ENCODE measurements at places on chromosomes 4 and X. TPM values are rescaled to one million over a fixed set of nuclear protein-coding genes. Genes with fewer than 3 reads are reported as not detected.

PABPC4L gene
- not detected for total RNA-seq

- DNase-seq, result no peak
Measured at GRCh38 chr4:142092941-142093340, 456.6 kb downstream of the IL15 start.

AFP gene
- total RNA-seq, result not detected

- no peak for DNase-seq
Measured at GRCh38 chr4:76779740-76780459, 118.0 kb downstream of the SOWAHB start.

DNA sequence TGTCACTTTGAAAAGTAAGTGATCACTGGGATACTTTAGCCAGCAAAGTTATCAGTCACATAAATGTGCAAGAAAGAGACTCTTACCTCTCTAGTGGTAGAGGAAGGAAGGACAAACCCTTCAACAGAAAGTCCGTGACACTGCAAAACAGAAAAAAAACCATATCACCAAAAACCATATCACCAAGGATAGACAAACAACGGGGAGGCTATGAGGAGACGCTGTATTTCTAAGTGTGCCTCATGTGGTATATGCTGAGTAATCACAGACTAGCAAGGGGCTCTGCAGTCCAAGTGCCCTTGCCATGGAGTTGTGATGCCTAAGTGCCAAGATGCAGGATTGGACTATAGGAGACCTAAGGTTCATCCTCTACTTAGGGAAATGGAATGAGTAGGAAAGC is 11.5 kb upstream of the HDAC8 start:
- no peak for DNase-seq

- no peak for DNase-seq
Measured at GRCh38 chrX:97155816-97156215, 272.1 kb downstream of the RPA4 start.

DNA sequence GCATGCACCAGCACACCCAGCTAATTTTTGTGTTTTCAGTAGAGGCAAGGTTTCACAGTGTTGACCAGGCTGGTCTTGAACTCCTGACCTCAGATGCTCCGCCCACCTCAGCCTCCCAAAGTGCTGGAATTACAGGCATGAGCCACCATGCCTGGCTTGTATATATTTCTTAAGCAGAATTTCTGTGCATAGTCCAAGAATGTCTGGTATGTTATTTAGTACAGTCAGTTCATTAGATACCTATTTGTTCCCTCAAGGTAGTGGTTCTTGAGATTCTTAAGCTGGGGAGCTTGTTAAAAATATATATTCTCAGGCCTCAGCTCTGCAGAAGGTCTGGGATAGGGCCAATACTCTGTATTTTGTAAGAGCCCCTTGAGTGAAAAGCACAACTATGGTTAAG is 4.6 kb upstream of the SERTM2 start:
- DNase-seq, result no peak

UGT2B17 gene
- total RNA-seq, result not detected

IL21 gene
- 53.1 TPM for total RNA-seq

GRCh38 chr4:75675004-75675531 is 1.9 kb upstream of the G3BP2 start:
- no peak for DNase-seq

RPL39 gene
- 3,049 TPM for total RNA-seq

CT45A5 gene
- total RNA-seq, result not detected

- DNase-seq, result no peak
Measured at GRCh38 chr4:99362768-99363167, 10.2 kb upstream of the ADH1C start.

DNA sequence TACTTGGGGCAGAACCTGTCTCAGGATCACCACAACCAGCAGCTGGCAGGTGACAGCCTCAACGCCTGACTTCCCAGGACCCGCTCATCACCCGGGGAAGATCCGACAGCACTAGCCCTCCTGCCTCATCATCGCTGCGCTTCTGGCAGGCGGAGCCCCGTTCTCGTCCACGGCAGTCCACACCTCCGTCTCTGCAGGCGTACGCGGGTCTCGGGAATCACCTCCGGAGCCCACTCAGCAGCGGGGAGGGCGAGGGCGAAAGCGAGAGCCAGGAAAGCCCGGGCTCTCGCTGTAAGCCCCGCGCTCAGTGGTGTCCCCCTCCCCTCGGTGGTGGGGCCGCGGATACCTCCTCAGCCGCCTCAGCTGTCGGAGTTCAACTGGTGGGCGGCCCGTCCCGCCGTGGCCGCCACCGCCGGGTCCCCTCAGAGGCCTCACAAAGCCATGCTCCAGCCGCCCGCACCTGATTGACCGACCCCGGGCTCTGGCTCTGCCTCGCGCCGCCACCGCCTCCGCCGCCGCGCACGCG is 518 bp upstream of the CNKSR2 start:
- DNase-seq, result peak; percentile 46

GRCh38 chrX:19824603-19825002 is 62.8 kb downstream of the SH3KBP1 start:
- peak; percentile 57 for DNase-seq

DNA sequence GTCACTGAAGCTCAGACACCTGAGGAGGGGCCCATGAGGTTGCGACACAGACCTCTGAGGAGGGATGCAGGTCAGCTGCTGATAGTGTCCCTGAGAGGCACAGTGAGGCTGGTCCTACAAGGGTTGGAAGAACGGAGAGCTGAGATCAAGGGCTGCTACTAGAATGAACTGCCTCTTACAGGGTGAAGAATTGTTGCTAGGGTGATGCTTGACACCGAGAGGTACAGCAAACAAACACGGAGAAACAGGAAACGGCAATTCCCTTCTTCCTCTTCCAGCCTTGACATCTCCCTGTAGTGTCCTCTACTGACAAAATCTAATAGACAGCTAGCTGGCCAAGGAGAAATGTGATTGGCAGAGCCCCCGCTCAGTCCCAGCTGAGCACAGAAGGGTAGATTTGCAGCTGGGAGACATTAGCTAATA is 11.8 kb upstream of the HPGDS start:
- DNase-seq, result no peak

DNA sequence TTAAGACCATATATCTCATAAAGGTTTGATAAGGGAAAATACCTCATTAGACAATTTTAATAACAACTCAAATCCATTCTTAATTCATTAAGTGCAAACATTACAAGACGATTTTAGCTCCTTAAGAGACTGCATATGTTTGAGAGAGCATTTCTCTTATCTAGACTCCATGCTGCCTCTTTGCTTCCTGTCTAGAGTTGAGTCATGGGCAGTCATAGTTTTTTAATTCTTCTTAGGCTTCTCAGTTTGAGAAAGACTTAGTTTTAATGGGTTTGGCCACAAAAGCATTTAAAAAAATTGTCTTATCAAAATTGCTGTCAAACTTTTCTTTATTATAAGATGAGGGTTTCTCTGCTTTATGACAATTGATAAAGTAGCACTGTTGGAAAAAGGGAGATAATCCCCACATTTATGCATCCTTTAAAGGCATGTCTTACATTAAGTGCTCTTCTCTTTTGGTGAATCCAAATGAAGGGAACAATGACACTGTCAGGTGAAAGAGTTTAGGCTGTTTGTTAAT is 713.4 kb downstream of the PCDH18 start:
- DNase-seq, result no peak

DNA sequence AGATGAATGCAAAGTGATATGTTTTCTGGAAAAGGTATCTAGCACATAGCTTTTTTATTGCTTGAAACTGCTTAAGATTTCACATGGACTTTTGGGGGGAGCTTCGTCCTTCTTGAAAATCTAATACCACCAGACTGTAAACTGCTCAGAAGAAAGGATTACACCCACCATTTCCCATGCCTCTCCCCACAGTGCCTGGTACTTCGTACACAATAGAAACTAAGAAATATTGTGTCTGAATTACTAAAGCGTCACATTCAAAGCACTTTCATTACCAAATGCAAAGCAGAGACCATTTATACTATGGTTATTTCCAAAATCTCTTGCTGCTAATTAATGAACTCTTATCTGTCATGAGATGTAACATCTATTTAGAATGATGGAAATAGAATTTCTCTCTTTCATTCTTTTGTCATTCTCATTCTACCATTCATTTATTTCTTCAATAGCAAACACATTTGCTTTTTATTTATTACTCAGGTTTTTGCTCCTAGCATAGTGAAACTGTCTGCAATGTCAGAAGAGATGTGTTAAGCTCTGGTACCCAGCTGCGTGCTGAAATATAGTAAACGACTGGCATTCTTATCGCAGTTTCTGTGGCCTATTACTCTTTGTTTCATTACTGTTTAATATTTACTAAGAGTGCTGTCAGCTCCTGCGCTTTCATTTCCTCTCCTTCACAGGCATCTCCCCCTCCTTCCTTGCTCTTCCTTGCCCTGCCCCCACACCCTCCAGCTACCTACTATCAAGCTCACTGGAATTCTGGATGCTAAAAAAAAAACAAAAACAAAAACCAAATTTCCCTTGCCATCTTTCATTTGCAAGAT is 51.4 kb upstream of the RAPGEF2 start:
- DNase-seq, result no peak

TMEM47 gene
- not detected for total RNA-seq

DNA sequence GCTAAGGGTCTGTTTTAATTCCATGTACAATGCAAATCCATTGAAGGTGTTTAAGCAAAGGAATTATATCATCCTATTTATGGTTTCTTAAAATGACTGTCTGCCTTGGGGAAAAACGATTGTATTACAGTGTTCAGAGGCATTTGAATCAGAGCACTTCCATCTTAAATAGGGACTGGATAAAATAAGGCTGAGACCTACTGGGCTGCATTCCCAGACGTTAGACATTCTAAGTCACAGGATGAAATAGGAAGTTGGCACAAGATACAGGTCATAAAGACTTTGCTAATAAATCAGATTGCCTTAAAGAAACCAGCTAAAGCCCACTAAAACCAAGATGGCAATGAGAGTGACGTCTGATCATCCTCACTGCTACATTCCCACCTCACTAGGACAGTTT is 1167.2 kb upstream of the PABPC4L start:
- no peak for DNase-seq

SEC24D gene
- total RNA-seq, result 29.7 TPM

GRCh38 chr4:25310803-25311166 is 1.8 kb upstream of the ZCCHC4 start:
- no peak for DNase-seq

HTN3 gene
- not detected for total RNA-seq

GRCh38 chr4:26365537-26366150 is 44.8 kb downstream of the RBPJ start:
- DNase-seq, result no peak

DNA sequence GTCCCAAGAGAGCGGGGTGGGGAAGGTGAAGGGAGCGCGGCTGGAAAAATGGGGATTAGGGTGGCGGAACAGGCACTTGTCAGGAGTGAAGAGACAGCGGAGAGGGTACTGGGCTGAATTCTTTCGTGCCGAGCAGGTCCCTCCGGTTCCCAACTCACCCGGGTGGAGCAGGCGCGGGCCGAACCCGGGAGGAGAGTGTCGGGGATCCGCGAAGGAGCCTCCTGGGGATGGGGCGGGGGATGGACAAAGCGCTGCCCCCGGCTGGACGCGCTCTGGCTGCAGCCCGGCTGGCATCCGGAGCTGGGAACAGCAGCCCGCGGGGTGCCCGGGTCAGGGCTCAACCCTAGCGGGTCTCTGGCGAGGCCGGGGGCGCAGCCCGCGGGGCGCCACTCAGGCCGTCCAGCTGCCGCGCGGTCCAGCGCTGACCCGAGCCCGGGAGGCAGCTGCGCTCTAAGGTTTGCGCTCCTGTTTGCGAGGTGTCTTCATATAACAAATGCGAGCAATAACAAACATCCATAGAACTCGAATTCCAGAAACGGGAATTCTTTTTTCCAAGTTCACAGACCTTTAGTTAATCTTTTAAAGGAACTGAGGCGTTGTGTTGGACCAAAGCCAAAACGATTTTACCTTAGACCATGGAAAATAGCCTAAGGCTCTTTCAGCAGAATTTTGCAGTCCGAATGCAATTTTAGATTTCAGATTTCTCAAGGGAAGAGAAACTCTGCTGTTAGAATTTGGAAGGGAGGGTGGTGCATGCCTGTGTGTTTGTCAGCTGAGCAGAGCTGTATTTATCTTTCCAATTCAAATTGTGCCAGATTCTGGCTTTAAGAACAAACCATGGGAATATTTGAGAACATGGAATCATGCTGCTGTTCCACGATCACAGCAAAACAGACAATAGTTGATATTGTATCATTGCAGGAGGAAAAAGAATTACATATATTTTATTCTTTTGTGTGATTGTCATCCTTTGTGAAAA is 744 bp downstream of the NPY5R start:
- no peak for DNase-seq

STAP1 gene
- 18.9 TPM for total RNA-seq

REPS2 gene
- not detected for total RNA-seq

DNA sequence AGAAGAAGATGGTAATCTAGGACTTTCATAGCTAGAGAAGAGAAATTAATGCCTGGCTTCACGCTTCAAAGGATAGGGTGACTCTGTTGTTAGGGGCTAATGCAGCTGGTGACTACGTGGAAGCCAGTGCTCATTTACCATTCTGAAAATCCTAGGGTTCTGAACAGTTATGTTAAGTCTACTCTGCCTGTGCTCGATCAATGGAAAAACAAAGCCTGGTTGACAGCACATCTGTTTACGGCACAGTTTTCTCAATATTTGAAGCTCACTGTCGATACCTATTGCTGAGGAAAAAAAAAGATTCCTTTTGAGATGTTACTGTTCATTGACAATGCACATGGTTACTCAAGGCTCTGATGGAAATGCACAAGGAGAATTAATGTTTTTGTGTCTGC is 182.6 kb upstream of the NUDT6 start:
- no peak for DNase-seq

GRCh38 chr4:43932448-43932847 is 516.2 kb downstream of the KCTD8 start:
- DNase-seq, result no peak

GRCh38 chr4:184150102-184150839 is 67.4 kb downstream of the ENPP6 start:
- no peak for DNase-seq

PCDH19 gene
- not detected for total RNA-seq

GRCh38 chr4:113316879-113317278 is 267.4 kb downstream of the ANK2 start:
- DNase-seq, result peak; percentile 38

All from activated naive CD4-positive, alpha-beta T cell treated with anti-CD3 and anti-CD28 coated beads for 36 hours (primary cell).